CD4-positive, alpha-beta T cell treated with Interferon gamma for 1 hour (primary cell): ENCODE measurements at places on chromosomes 7 and 10.

DNA sequence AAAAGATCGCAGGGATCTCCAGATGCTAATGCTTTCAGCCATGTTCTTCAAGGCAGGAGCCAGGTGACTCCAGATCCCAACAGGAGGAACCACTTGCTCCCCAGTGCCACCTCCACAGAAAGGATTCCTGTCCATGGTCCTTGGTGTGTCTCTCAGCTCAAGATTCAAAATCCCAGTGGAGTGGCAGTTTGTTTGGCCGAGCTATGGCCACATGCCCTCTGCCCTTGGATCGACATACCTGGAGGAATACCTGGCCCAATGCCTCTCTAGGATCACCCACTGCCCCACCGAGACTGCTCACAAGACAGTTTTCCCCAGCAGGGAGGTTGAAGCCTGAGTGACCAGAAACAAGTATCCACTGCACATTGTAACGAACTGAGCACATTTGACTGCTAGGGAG lies 3.9 kb upstream of the GPRIN2 start:
- peak; percentile 1 for DNase-seq

- DNase-seq, result no peak
These were observed 56.1 kb downstream of the PODXL start for GRCh38 chr7:131500357-131500756.

- DNase-seq, result no peak
These were observed 302.0 kb downstream of the TFEC start for GRCh38 chr7:115728518-115728917.

DNA sequence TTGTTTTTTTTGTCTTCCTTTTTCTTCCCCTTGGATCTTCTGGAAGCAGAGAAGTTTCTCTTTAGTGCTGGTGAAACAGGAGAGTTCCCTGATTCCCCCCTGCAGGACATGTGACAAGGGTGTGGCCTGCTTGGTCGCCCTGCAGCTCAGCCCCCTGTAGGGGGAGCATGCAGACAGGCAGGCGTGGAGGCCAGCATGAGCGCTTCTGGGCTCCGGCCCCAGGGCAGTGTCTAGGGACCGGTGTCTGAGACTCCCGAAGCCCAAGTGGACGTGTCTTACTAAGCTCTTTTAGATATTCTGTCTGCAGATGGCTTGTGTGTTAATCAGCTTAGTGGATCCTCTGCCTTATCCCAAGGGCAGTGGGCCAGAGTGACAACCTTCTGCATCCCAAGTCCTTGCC lies 26.1 kb downstream of the PRSS58 start:
- DNase-seq, result no peak

- DNase-seq, result no peak
These were observed 58.5 kb downstream of the LHFPL3 start for GRCh38 chr7:104386943-104387342.

DNA sequence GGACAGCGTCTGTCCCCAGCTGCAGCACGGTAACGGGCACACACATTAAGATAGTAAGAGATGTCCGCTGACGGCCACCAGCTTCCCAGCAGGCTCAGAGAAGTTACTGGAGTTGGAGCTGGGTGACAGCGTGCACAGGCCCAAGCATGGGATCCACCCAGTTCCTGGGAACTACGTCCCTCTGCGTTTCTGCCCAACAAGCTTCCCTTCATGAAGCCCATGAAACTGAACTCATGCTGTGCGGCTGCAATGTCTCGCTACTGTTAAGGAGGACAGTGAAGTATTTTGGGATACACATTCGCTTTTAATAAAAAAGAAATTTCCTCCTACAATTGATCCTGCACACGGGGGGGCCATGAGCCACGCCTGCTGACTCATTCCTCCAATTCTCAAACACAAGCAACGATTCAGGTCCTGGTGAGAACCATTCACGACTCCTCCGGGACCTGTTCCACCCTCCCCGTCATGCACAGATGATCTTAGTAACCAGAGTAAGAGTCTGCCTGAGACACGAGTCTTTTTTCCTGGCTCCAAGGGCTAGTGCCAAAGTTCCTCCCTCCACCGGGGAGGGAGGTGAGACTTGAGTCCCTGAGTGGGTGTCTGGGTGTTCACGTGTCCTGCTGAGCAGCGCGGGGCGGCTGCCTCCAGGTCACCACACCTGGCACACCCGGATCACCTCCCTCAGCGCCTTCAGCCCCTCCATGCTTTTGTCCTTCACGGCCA lies 2.6 kb downstream of the PSMG3 start:
- no peak for DNase-seq

GRCh38 chr7:17939606-17940301 lies 540 bp downstream of the SNX13 start:
- peak; percentile 40 for DNase-seq

- no peak for DNase-seq
These were observed 7.8 kb upstream of the BTRC start for GRCh38 chr10:101346177-101346576.

DNA sequence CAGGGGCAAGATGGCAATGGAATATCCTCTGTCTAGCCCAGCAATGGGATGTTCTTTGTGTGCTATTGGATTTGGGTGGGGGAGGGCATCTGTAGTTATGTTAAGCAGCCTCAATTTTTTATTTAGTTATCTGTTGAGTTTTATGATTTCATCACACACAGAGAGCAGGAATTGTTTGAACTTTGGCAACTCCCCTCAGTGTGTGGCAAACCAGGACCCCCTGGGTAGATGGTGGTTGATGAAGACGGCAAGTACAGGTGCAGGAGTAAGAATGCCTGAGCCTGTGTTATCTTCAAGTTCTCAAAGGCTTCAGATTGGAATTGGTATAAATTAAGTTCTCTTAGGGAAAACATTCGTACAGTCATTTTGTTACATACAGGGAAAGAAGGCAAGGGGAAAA lies 142.4 kb upstream of the SAMD8 start:
- no peak for DNase-seq

DNA sequence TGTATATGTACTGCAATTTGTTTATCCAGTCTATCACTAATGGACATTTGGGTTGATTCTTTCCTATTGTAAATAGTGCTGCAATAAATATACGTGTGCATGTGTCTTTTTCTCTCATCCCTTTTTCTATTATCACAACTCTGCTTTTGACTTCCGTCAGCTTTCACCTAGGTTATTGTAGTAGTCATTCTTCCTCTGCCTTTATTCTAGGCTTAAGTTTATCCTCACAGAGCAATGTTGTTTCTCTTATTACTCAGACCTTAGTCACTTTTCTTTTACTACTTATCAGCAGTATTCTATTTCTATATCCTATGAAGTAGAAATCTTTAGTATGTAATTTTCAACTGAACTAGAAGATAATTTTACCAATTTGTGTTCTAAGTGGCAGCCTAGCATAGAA lies 175.3 kb upstream of the SEMA3E start:
- DNase-seq, result no peak

DNA sequence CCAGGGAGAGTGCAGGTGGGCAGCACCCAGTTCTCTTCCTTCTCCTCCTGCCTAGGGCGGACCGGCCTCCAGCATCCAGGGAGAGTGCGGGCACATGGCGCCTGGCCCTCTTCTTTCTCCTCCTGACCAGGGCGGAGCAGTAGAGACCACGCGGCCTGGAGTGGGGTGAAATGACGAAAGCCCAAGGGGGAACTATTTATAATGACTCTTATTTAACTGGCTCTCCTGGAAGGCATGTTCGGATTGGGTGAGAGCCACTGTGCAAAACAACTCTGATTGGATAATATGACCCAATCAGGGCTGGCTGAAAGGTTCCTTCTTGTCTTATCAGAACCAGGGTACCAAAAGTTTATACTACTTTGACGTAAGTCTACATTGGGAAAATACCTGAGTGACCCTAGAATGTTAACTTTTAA lies 63.1 kb downstream of the ZNF37A start:
- no peak for DNase-seq

DNA sequence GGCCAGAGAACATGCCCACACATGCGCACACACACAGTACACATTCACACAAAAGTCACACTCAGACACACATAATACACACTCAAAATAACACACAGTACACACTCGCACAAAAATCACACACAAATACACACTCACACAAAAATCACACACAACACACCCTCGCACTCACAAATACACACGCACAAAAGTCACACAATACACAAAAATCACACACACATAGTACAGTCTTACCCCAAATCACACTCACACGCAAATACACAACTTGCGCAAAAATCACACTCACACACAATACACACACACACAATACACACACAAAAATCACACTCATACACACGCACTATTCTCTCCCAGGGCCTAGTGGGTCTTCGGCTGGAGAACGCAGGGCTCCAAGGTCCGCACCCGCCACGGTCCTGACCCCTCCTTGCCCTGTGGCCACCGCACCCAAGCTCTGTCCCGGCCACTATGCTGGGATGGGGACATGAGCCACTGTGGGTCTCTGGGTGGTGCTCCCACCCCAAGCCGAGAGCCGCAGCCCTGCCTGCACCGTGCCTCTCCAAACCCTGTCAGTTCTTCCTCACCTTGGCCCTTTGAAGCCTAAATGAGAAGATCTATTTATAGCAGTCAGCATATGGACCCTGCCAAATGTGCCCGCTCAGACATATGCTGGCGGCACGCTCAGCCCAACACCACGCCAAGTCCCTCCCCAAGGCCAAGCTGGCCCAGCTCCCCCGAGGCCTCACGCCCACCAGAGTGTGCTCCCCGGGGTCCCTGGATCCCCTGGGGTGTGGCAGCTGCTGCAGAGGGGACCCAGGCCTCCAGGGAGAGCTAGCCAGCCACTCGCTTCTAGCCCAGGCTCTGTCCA lies 55.9 kb downstream of the ELFN1 start:
- DNase-seq, result no peak

GRCh38 chr7:134766779-134767519 lies 12.5 kb upstream of the CALD1 start:
- peak; percentile 35 for DNase-seq

DNA sequence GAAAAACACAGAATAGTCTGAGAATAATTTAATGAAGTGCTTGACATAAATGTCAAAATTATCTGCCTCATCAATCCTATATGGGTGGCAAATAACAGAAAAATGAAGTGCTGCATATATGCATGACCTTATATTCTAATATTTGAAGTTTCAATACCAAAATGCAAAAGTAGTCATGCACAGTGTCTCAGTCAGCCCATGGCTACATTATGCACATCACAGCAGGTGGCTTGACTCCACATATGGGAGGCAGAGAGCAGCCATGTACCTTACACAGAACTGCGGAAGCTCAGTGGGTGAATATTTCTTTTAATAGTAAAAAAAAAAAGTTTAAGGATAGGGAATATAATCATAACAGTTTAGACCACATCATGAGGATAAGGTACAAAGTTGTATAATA lies 17.4 kb upstream of the LIPN start:
- DNase-seq, result no peak

- DNase-seq, result no peak
These were observed 114.6 kb upstream of the AGK start for GRCh38 chr7:141436575-141437075.

GRCh38 chr10:114767986-114768821 lies 53.4 kb upstream of the FHIP2A start:
- DNase-seq, result no peak

- no peak for DNase-seq
These were observed 285.9 kb downstream of the LRMDA start for GRCh38 chr10:75717126-75717916.

DNA sequence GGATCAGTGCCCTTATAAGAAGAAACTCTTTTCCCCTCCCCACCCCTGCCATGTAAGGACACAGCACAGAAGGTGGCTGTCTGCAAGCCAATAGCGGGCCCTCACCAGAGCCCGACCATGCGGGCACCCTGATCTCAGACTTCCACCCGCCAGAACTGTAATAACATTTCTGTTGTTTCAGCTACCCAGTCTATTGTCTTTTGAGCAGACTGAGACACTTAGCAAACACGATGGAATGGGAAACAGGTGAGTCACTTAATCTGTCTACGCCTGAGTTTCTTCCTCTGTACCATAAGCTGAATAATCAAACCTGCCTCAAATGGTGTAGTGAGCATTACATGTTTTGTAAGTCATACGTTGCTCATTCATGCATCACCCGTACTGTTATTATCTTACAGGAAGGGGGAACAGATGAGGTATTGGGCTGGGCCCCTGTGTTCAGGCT lies 58.2 kb downstream of the STRA8 start:
- DNase-seq, result no peak

DNA sequence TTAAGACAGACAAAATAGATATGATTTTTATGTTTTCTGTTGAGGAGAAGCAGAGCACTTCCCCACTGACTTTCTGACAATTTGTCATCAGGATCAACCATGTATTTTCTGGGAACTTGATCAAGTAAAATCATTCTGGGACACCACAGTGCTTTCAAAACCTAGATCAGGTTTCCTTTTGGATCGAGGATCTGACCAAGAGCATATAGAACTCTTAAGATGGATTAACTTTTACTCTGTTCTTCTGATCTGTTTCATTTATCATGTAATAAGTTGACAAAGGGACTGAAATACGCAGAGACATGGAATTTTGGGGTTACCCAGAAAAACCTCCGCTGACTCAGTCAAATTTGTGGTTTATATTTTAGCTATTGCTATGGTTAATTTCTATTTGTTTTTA lies 136.0 kb upstream of the WNT16 start:
- DNase-seq, result no peak

- no peak for DNase-seq
These were observed 116.6 kb downstream of the EGFR start for GRCh38 chr7:55135462-55135861.

DNA sequence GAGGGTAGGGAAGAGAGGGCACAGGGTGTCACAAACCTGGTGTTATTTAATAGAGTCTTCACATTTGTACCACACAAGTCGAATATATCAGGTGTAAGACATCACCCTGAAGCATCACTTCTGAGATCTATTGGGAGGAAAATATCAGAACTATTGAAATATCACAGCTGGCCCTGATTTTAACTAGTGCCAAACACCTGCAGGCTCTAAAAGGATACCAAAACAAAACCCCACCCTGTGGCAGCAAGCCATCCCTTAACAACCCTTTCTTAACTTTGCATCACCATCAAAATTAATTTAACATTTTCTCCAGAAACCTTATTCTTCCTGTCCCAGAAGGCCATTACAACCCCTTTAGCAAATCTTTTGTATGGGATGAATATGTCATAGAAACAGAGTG lies 365.4 kb downstream of the SUGCT start:
- DNase-seq, result no peak

- no peak for DNase-seq
These were observed 199.5 kb upstream of the PPP2R2D start for GRCh38 chr10:131701131-131701947.

- no peak for DNase-seq
These were observed 2.4 kb upstream of the MEOX2 start for GRCh38 chr7:15688911-15689310.

DNA sequence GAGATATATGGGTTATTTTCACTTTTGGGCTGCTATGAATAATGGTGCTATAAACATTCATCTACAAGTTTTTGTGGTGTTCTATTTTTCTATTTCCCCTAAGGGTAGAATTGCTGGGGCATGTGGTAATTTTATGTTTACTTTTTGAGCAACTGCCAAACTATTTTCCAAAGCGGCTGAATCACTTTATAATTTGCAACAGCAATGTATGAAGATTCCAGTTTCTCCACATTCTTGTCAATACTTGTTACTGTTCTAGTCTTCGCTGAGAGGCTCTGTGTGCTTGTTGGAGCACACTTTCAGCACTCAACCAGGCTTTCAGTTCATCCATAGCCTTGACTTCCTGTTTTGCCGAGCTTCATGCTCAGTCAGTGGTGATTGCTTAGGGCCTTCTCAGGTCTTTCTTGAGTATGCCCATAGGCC lies 39.0 kb downstream of the ADK start:
- DNase-seq, result peak; percentile 32
